ENCODE measurements at places on chromosomes 12 and 14.

DNA sequence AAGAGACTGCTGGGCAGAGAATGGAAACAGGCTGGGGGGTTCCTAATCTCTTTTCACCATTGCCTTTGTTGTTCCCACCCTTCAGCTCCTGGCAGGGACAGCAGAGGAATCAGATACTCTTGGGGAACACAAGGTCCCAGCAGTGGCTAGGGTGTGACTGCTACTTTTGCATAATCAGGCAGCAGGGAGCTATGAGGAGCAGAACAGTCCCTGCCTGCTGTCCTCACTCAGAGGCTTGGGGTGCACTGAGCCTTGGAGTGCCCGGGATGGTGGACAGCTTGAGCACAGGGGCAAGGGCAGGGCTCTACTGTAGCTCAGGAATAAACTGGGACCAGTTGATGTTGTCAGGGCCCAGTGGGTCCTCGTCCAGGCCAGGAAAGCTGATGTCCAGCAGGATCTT lies 1.5 kb upstream of the TEX52 start:
- peaks cover 5% of the 10 kb centered on the region for H3K27me3 ChIP-seq
- H3K36me3 ChIP-seq, result peaks cover 15% of the 10 kb centered on the region
- DNase-seq, result peak; percentile 30
- no peak overlapping the region for H3K4me3 ChIP-seq
- H3K4me1 ChIP-seq, result peaks cover 25% of the 10 kb centered on the region
- peak overlapping the region; percentile 27 for H3K27ac ChIP-seq

GRCh38 chr12:124776125-124776513 lies 87.5 kb downstream of the SCARB1 start:
- no peak overlapping the region for H3K27ac ChIP-seq
- H3K36me3 ChIP-seq, result no peaks in the 10 kb centered on the region
- H3K27me3 ChIP-seq, result peaks cover 14% of the 10 kb centered on the region
- no peaks in the 10 kb centered on the region for H3K4me1 ChIP-seq

DNA sequence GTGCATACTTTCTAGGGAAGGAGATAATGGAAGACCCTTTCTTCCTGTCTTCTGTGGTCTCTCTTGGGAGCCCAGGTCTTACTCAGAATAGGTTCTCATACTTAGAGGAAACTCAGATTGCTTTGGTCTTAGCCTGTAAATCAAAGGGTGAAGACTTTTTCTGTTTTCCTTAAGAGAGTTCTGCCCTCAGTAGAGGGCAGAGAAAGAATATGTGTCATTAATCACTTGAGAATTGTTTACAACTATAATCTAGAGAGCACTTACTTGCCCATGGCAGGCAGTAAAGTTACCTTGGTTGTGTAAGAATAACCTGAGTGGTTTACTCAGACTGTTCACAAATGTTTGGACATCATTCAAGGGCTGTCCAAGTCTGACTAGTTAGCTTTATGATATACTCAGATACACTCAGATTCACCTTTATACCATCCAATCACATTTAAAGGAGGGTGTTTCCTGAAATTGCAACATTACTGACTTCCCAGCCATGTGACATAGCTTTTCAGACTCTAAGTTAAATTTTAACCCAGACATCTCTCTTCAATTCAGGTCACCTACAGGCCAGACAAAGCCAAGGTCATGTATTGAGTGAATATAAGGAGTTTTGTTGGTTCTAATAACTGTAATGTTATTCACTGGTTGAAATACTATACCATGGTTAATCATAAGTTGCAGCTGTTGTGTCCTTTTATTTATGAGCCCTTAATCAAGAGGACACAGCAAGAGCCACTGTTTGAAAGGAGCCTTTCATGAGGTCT lies 372.2 kb downstream of the RAD51B start:
- H3K4me3 ChIP-seq, result no peak overlapping the region
- H3K27me3 ChIP-seq, result no peaks in the 10 kb centered on the region
- DNase-seq, result no peak
- H3K27ac ChIP-seq, result no peak overlapping the region
- H3K36me3 ChIP-seq, result no peaks in the 10 kb centered on the region

DNA sequence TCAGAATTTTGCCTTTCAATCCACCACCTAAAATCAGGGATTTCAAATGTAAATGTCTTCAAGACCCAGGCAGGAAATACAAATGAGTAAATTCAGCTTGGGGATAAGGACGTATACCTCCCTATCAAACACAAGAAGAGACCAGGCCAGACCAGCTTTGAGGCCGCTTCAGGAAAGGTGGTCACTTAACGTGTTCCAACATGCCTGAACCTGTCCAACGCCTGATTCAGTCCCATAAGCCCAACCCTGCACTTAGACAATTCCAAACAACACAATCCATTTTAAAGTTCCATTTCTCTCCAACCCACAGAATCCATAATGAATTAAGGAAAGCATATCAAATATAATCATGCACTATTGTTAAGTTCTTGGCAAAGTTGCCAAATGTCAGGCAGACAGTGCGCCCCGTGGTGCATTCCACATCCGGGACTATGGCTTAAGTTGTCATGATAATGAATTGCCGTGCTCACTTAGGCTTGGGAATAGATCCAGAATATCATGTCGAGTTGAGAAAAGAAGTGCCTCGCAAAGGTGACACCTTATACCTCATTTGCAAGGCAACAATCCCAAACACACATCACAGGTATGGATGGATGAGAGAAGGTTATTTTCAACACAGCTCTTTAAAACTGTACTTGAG lies 35.5 kb downstream of the CCDC60 start:
- H3K27me3 ChIP-seq, result no peaks in the 10 kb centered on the region
- no peak overlapping the region for H3K4me3 ChIP-seq
- H3K4me1 ChIP-seq, result peaks cover 31% of the 10 kb centered on the region
- no peak overlapping the region for H3K27ac ChIP-seq
- no peak for DNase-seq

GRCh38 chr14:25400607-25401206 lies 350.8 kb upstream of the STXBP6 start:
- DNase-seq, result peak; percentile 67
- no peaks in the 10 kb centered on the region for H3K36me3 ChIP-seq
- peaks cover 20% of the 10 kb centered on the region for H3K27me3 ChIP-seq
- no peak overlapping the region for H3K4me3 ChIP-seq
- no peak overlapping the region for H3K27ac ChIP-seq

- no peak for DNase-seq
- no peaks in the 10 kb centered on the region for H3K4me1 ChIP-seq
- H3K36me3 ChIP-seq, result no peaks in the 10 kb centered on the region
- no peak overlapping the region for H3K4me3 ChIP-seq
- no peaks in the 10 kb centered on the region for H3K27me3 ChIP-seq
Measured at GRCh38 chr12:127046467-127046866, 1220.5 kb upstream of the TMEM132C start.

DNA sequence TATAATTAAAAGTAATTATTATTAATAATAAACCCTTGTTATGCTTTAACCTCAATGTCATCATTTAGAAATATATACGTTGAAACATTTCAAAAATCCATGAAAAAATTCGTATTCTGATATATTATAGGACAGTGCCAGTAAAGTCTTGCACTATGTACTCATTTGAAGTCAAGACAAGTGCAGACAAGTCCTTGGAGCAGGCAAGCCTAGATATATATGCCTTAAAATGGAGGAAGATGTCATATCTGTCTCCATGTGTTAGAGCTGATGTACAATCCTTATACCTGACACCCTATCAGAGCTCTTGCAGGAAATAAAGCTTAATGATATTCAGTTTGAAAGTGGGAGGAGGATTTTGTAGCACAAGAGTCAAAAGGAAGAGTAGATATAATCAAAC lies 310.4 kb downstream of the KCNH5 start:
- H3K27me3 ChIP-seq, result no peaks in the 10 kb centered on the region
- no peak overlapping the region for H3K27ac ChIP-seq
- no peaks in the 10 kb centered on the region for H3K4me1 ChIP-seq
- DNase-seq, result no peak
- H3K36me3 ChIP-seq, result no peaks in the 10 kb centered on the region

GRCh38 chr12:106582641-106583230 lies at the start of gene RFX4:
Gene RFX4 (plus strand): TSS chr12:106583004. CDS start chr12:106583321, 317 bp downstream.
- no peaks in the 10 kb centered on the region for H3K36me3 ChIP-seq
- H3K4me3 ChIP-seq, result peak within 1 kb of the TSS; percentile 49
- H3K27me3 ChIP-seq, result peaks cover 100% of the 10 kb centered on the region
- DNase-seq, result peak; percentile 89
- no peak within 1 kb of the TSS for H3K27ac ChIP-seq
- H3K4me1 ChIP-seq, result peaks cover 48% of the 10 kb centered on the region

DNA sequence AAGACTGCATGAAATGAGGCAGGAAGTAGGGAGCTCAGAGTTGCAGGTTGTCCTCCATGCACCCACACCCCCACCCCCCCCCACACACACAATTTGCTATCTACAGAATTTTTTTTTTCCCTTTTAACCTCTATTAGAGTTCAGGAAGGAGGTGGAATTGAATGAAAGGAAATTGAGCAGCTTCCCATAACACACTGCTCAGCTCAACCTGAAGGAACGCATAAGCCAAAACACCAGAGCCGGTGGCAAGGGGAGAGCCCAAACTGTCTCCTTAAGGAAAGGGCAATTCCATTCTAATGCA lies 74.1 kb downstream of the NUAK1 start:
- no peaks in the 10 kb centered on the region for H3K36me3 ChIP-seq
- no peak overlapping the region for H3K27ac ChIP-seq
- no peak overlapping the region for H3K4me3 ChIP-seq
- no peaks in the 10 kb centered on the region for H3K4me1 ChIP-seq
- no peaks in the 10 kb centered on the region for H3K27me3 ChIP-seq

DNA sequence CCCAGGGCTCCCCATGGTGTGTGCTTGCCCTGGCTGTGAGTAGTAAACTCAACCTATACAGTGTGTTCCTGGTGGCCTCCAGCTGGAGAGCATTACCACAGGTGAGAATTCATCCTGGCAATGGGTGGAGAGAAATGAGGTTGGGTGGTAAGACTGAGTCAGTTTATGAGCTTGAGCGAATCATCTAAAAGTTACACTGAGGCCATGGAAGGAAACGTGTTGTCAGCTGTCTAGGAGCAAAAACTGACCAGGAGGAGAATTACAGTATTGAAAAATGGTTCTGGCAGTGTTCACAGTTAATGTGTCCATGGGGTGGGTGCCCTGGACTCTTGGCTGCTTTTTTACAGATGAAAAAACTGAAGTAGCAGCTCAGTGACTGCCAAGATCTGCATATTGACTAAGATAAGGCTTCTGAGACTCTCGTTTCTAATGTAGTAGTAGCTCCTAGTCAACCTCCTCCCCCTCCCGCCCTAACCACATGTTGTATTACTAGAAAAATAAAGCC lies 202.0 kb upstream of the AMIGO2 start:
- H3K36me3 ChIP-seq, result no peaks in the 10 kb centered on the region
- H3K27me3 ChIP-seq, result no peaks in the 10 kb centered on the region
- no peak overlapping the region for H3K4me3 ChIP-seq

GRCh38 chr12:13724136-13724535 lies 257.3 kb downstream of the GRIN2B start:
- no peak for DNase-seq
- H3K36me3 ChIP-seq, result no peaks in the 10 kb centered on the region
- H3K27me3 ChIP-seq, result peaks cover 2% of the 10 kb centered on the region
- no peak overlapping the region for H3K4me3 ChIP-seq
- no peaks in the 10 kb centered on the region for H3K4me1 ChIP-seq

- no peak overlapping the region for H3K27ac ChIP-seq
- no peaks in the 10 kb centered on the region for H3K27me3 ChIP-seq
- H3K4me1 ChIP-seq, result peaks cover 7% of the 10 kb centered on the region
- peak; percentile 88 for DNase-seq
Measured at GRCh38 chr14:78530078-78530477, 359.9 kb downstream of the NRXN3 start.

DNA sequence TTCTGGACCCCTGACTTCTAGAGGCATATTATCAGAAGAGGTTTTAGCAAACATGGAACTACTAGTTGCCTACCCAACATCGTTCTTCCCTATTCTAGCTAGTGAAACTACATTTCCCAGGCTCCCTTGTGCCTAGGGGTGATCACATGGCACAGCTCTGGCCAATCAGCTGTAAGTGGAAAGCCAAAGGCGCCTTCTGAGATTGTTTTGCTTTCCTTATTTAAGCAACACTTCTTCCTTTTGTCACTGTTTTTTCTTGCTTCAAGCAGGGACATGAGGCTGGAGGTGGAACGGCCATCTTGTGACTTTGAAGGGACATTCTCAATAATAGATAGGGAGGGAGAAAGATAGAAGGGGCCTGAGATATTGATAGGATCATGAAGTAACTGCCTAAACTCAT lies 136.7 kb downstream of the ZNF664 start:
- H3K4me3 ChIP-seq, result no peak overlapping the region
- H3K36me3 ChIP-seq, result no peaks in the 10 kb centered on the region
- H3K27ac ChIP-seq, result no peak overlapping the region
